Heart left ventricle (tissue), 16 donors: ENCODE measurements at places on chromosomes 12 and 14. TPM values are rescaled to one million over a fixed set of nuclear protein-coding genes. Genes with fewer than 3 reads are reported as not detected.
A peak's percentile ranks its signal among the peaks of the same experiment; 100 is the strongest.

DNA sequence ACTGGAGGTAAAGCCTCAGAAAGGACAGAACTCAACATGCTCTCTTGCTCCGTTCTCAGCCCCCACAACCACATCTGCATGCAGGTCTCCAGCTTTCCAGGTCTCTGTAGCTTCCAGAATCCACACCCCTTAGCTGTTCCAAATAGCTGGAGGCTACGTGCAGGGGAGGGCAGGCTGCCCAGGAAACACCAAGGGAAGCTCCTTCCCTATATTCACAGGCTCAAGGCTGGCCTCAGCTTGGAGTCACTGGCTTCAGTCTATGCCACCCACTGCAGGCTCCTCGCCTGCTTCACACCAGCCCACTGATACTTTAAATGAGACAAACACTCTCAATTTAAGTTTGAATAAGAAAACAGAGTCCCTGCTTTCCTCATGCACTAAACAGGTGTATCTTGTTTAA lies 73.3 kb downstream of the ASCL4 start:
- H3K27me3 ChIP-seq, result peaks cover 24% of the 10 kb centered on the region
- no peak overlapping the region for H3K4me3 ChIP-seq
- no peak for DNase-seq

DNA sequence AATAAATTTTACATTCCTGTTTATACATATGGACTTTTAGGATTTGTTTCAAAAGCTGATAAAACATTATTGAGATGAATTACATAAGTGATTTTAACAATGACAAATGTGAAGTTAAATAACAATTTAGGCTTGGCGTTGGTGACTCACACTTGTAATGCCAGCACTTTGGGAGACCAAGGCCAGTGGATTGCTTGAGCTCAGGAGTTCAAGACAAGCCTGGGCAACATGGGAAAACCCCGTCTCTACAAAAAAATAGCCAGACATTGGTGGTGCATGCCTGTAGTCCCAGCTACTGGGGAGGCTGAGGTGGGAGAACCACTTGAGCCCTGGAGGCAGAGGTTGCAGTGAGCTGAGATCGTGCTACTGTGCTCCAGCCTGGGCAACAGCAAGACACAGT lies 7.4 kb downstream of the ACOT2 start:
- H3K4me1 ChIP-seq, result no peaks in the 10 kb centered on the region
- H3K4me3 ChIP-seq, result no peak overlapping the region
- H3K27me3 ChIP-seq, result no peaks in the 10 kb centered on the region
- DNase-seq, result no peak
- H3K27ac ChIP-seq, result no peak overlapping the region

Gene B4GALNT1
- 2.6 TPM for polyA plus RNA-seq

- H3K27ac ChIP-seq, result no peak overlapping the region
- DNase-seq, result no peak
- no peak overlapping the region for H3K4me3 ChIP-seq
- H3K36me3 ChIP-seq, result no peaks in the 10 kb centered on the region
- no peaks in the 10 kb centered on the region for H3K4me1 ChIP-seq
Observed at GRCh38 chr14:65260786-65261185, 151.7 kb upstream of the FUT8 start.

GRCh38 chr12:115349711-115350110 lies 665.7 kb upstream of the TBX3 start:
- peaks cover 10% of the 10 kb centered on the region for H3K4me1 ChIP-seq
- H3K27me3 ChIP-seq, result no peaks in the 10 kb centered on the region
- no peak overlapping the region for H3K27ac ChIP-seq
- DNase-seq, result no peak

Gene KRT77
- polyA plus RNA-seq, result not detected

GRCh38 chr12:69685810-69686209 lies 13.3 kb downstream of the BEST3 start:
- no peak overlapping the region for H3K4me3 ChIP-seq
- H3K4me1 ChIP-seq, result peaks cover 6% of the 10 kb centered on the region
- no peak overlapping the region for H3K27ac ChIP-seq
- H3K36me3 ChIP-seq, result no peaks in the 10 kb centered on the region

GRCh38 chr12:24565300-24565699 lies 383.6 kb downstream of the BCAT1 start:
- DNase-seq, result no peak
- no peak overlapping the region for H3K27ac ChIP-seq
- H3K4me3 ChIP-seq, result no peak overlapping the region
- peaks cover 13% of the 10 kb centered on the region for H3K4me1 ChIP-seq
- peaks cover 12% of the 10 kb centered on the region for H3K27me3 ChIP-seq
- H3K36me3 ChIP-seq, result no peaks in the 10 kb centered on the region

GRCh38 chr14:92573761-92574498 lies 60.3 kb downstream of the RIN3 start:
- no peak for DNase-seq
- no peak overlapping the region for H3K4me3 ChIP-seq
- H3K27me3 ChIP-seq, result no peaks in the 10 kb centered on the region
- H3K4me1 ChIP-seq, result no peaks in the 10 kb centered on the region
- no peak overlapping the region for H3K27ac ChIP-seq

Gene CCDC175
- polyA plus RNA-seq, result not detected

Gene ACRBP
- 0.60 TPM for polyA plus RNA-seq

- peaks cover 50% of the 10 kb centered on the region for H3K36me3 ChIP-seq
- no peak for DNase-seq
- no peaks in the 10 kb centered on the region for H3K27me3 ChIP-seq
- no peaks in the 10 kb centered on the region for H3K4me1 ChIP-seq
Observed at GRCh38 chr14:59346796-59347510, 118.2 kb downstream of the GPR135 start.

DNA sequence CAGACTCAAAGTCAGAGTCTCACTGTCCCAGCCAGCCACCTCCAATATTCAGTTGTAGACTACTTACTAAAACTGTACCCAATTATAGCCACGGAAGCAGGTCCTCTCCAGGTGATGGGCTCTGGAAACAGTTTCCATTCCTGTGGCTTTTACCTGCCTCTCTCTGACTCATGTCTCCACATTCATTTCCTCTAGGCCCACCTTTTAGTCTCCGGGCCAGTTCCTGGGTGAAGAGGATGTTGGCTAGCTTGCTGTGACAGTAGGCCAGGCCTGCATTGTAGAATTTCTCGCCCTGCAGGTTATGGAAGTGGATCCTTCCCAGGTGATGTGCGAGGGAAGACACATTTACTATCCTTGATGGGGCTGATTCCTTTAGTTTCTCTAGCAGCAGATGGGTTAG lies 5.6 kb downstream of the RDH11 start:
- H3K4me3 ChIP-seq, result no peak overlapping the region
- H3K36me3 ChIP-seq, result peaks cover 6% of the 10 kb centered on the region
- H3K27me3 ChIP-seq, result no peaks in the 10 kb centered on the region
- H3K27ac ChIP-seq, result no peak overlapping the region

DNA sequence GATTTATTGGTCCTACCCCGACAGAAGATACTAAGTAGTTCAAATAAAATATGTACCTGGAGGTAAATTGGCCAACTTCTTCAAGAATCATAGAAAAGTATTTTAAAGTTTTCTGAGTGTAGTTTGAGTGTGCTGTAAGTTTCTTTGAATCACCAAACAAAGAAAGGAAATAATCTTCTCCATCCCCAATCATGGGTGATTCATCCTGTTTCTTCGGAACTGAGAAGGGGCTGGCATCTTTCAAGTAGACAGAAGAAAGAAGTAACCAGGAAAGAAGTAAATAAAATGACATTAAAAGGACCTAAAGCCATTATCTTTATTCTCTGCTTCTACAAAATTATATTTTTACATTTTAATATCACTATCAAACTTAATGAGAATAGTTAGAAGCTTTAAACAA lies 6.8 kb downstream of the LMNTD1 start:
- no peak overlapping the region for H3K27ac ChIP-seq
- no peaks in the 10 kb centered on the region for H3K27me3 ChIP-seq
- H3K4me1 ChIP-seq, result no peaks in the 10 kb centered on the region

GRCh38 chr12:68959891-68960464 lies 27.0 kb upstream of the CPM start:
- DNase-seq, result no peak
- no peaks in the 10 kb centered on the region for H3K27me3 ChIP-seq
- H3K4me3 ChIP-seq, result no peak overlapping the region
- H3K36me3 ChIP-seq, result no peaks in the 10 kb centered on the region
- no peak overlapping the region for H3K27ac ChIP-seq

DNA sequence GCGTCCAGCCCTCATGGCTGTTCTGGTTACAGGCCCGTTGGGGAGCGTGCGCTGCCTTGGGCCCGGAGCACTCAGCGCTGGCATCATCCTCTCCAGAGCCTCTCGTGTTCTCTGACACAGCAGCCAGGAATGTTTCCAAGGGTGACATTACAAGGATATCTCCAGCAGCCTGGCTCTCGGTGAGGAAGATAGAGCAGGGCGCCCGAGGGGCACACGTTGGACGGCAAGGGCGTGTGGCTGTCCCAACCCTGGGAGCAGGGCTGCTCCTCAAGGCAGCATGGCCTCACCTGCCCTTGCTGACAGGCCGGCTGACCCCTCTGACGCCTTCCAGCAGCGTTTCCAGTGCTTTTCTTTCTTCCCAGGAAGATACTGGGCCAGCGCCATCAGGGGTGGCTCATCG lies 14.4 kb downstream of the LRCOL1 start:
- peaks cover 21% of the 10 kb centered on the region for H3K27me3 ChIP-seq
- H3K36me3 ChIP-seq, result no peaks in the 10 kb centered on the region
- H3K4me1 ChIP-seq, result peaks cover 10% of the 10 kb centered on the region
- H3K27ac ChIP-seq, result no peak overlapping the region
- H3K4me3 ChIP-seq, result no peak overlapping the region

DNA sequence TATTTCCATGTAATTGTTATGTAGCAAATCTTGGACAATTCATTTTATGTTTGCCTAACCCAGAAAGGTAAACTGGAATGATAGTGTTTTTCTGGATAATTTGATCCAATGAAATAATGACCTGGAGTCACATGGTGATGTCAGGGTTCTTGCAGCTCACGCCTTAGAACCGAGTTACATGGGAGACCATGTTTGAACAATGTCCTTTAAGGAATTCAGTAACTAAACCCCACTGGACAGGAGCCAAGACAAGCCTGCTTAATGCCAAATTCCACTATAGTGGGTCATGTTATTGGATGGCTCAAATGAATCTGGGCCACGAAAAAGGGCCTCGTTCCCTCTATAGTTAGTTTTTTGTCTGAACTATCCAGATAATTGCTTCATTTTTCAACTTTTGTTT lies 255.8 kb upstream of the HMGA2 start:
- no peaks in the 10 kb centered on the region for H3K27me3 ChIP-seq
- no peaks in the 10 kb centered on the region for H3K4me1 ChIP-seq
- H3K4me3 ChIP-seq, result no peak overlapping the region
- no peak for DNase-seq

Gene SLC25A47
- polyA plus RNA-seq, result not detected

GRCh38 chr12:52306731-52307130 lies 14.5 kb downstream of the KRT83 start:
- no peaks in the 10 kb centered on the region for H3K36me3 ChIP-seq
- peaks cover 9% of the 10 kb centered on the region for H3K4me1 ChIP-seq
- no peak overlapping the region for H3K4me3 ChIP-seq
- no peaks in the 10 kb centered on the region for H3K27me3 ChIP-seq
- no peak for DNase-seq

- no peaks in the 10 kb centered on the region for H3K36me3 ChIP-seq
- no peaks in the 10 kb centered on the region for H3K27me3 ChIP-seq
- H3K4me3 ChIP-seq, result no peak overlapping the region
- H3K4me1 ChIP-seq, result no peaks in the 10 kb centered on the region
- H3K27ac ChIP-seq, result no peak overlapping the region
Observed at GRCh38 chr14:44490966-44491365, 16.1 kb downstream of the FSCB start.

DNA sequence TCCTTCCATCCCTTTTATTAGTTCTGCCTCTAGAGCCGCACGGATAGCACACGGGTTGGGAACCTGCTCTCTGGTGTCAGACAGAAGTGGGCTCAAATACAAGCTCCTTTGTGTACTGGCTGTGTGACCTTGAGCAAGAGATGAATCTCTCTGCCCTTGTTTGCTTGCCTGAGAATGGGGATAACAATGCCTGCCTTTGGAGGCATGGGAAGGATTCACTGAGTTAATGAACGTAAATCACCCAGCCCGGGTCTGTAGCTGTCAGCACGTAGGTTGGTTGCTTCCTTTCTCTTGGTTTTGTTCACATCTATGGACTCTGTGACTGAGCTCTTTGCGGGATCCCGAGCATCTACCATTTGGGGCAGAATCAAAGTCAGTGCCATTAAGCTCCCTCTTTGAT lies 79.3 kb upstream of the NRXN3 start:
- H3K36me3 ChIP-seq, result no peaks in the 10 kb centered on the region
- H3K4me3 ChIP-seq, result no peak overlapping the region
- no peak overlapping the region for H3K27ac ChIP-seq
- H3K4me1 ChIP-seq, result no peaks in the 10 kb centered on the region

Gene CLEC7A
- 1.1 TPM for polyA plus RNA-seq

Gene NELL2
- polyA plus RNA-seq, result not detected

Gene RTN1
- polyA plus RNA-seq, result 0.15 TPM

Gene CELA1
- polyA plus RNA-seq, result not detected

DNA sequence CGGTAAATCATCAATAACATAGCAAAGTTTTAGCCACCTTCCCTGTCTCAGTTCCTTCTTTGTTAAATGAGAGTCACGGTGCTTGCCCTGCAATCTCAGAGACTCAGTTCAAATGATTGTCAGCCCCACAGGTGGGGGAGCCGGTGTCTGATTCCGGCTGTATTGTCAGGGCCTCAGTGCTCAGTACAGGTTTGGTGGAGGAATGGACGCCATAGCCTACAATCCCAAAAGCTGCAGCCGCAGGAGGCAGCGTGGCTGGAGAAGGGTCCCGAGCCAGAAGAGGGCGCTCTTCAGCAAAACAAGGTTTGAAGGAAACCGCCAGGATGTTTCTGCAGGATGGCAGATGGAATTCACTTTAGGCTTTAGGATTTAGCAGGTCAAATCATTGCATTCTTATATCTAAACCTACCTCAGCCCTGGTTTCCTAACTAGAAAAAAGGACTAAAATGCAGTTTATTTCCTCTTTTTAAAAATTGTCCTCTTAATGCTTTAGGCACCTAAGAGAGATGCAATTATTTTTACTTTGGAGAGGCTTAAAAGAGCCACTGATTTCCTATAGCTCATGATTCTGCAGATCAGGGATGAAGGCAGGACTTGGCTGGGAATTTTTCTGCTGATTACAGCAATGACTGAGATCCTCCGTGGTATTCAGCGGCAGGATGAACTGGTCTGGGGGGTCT lies 29.2 kb downstream of the FOS start:
- H3K4me1 ChIP-seq, result peaks cover 6% of the 10 kb centered on the region
- H3K27ac ChIP-seq, result no peak overlapping the region
- H3K36me3 ChIP-seq, result no peaks in the 10 kb centered on the region

- H3K27ac ChIP-seq, result no peak overlapping the region
- no peak for DNase-seq
- no peak overlapping the region for H3K4me3 ChIP-seq
- peaks cover 34% of the 10 kb centered on the region for H3K4me1 ChIP-seq
- H3K36me3 ChIP-seq, result no peaks in the 10 kb centered on the region
Observed at GRCh38 chr12:76766161-76766560, 2.2 kb downstream of the ZDHHC17 start.

GRCh38 chr14:55533960-55534359 lies 46.0 kb upstream of the KTN1 start:
- no peaks in the 10 kb centered on the region for H3K4me1 ChIP-seq
- H3K27me3 ChIP-seq, result no peaks in the 10 kb centered on the region
- H3K27ac ChIP-seq, result no peak overlapping the region

- H3K4me3 ChIP-seq, result no peak overlapping the region
- H3K27ac ChIP-seq, result no peak overlapping the region
- peaks cover 3% of the 10 kb centered on the region for H3K4me1 ChIP-seq
- H3K27me3 ChIP-seq, result no peaks in the 10 kb centered on the region
- DNase-seq, result no peak
Observed at GRCh38 chr12:80810874-80811273, 94.2 kb downstream of the MYF5 start.

- no peaks in the 10 kb centered on the region for H3K27me3 ChIP-seq
- no peak overlapping the region for H3K4me3 ChIP-seq
- H3K27ac ChIP-seq, result peak overlapping the region; percentile 60
- peak; percentile 50 for DNase-seq
- H3K36me3 ChIP-seq, result no peaks in the 10 kb centered on the region
Observed at GRCh38 chr12:54428050-54429013, 9.3 kb upstream of the ITGA5 start.

Gene GARIN6
- not detected for polyA plus RNA-seq
